Stimulated activated CD4-positive, alpha-beta T cell treated with anti-CD3 and anti-CD28 coated beads, Interleukin-2, amount 100 ng/mL, for 4 hours (primary cell): ENCODE measurements at places on chromosomes 16 and 17.

- DNase-seq = peak; percentile 39
These were observed 824 bp upstream of the MPP2 start for GRCh38 chr17:43907998-43908721.

- no peak for DNase-seq
These were observed 37.0 kb downstream of the STXBP4 start for GRCh38 chr17:55005520-55005919.

DNA sequence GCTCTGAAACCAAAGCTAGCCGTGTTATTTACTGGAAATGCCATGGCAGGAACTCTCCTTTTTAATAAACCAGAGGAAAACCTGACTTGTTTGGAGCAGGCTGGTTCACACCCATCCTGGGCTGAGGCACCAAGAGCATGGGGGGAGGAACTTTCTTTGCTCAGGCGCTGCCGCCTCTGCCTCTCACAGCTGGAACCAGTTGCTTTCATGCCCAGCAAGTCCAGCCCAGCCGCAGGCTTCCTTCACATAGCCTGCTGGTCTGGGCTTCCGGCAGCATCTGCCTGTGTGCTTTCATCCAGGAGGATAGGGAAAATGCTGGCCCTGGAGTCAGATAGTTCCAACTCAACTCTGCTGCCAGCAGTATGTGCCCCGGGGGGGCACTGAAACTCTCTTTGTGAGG, 88.1 kb upstream of the ASIC2 start:
- DNase-seq = no peak

DNA sequence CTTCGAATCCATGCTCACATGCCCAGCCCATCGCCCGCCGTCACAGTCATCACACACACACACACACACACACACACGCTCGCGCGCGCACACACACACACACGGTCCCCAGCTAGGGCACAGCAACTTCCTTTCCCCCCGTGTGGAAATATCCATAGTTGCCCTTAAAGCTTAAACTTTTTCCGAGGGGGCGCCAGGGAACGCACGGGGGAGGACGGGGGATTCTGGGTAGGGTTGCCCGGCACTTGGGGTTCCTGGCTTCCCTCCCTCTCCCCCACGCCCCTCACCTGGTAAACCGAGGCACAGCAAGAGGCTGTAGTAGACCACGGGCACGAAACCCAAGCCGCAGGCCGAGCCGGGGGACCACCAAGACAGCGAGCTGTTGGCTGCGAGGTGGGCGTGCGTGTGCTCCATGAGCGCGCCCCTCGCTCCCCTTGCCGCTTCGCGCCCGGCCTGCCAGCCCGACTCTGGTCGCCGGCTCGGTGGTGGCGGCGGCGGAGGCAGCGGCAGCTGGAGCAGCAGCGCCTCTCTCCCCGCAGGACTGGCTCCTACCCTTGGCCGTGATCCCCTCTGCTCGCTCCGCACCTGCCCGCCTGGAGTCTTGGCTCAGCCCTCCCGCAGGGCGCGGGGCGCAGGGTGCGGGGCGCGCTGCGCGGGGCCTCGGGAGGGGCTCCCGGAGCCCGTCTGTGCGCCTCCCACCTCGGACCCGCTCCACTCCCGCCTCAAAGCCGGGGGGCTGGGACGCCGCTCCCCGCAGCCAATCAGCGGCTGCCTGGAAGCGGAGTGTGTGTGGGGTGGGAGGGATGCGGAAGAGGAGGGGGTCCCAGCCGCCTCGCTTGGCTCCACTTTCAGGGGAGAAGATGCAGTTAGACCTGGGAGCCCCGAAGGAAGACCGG, at the start of gene GPR139:
Gene GPR139 (minus strand): TSS at position 688 of the 896 bp plus-strand sequence. CDS start 274 bp downstream, at position 414.
- DNase-seq = no peak

DNA sequence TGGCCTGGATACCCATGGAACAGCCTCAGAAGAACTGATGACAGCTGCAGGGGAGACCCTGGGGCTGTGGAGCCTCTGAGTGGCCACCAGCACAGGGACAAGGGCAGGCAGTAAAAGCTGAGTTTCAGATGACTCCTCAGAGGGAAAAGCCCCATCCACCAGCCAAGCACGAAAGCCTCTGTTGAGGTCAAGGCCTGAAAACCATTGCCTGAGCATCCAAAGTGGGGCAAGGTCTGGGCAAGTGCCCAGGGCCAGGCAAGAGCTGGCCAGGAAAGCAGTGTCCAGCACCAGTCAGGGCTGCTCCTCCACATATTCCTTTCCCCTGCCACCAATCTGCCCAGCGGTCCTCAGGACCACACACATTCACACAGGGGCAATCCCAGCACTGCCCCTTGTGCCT, 16.4 kb downstream of the ATP6V0D1 start:
- no peak for DNase-seq

DNA sequence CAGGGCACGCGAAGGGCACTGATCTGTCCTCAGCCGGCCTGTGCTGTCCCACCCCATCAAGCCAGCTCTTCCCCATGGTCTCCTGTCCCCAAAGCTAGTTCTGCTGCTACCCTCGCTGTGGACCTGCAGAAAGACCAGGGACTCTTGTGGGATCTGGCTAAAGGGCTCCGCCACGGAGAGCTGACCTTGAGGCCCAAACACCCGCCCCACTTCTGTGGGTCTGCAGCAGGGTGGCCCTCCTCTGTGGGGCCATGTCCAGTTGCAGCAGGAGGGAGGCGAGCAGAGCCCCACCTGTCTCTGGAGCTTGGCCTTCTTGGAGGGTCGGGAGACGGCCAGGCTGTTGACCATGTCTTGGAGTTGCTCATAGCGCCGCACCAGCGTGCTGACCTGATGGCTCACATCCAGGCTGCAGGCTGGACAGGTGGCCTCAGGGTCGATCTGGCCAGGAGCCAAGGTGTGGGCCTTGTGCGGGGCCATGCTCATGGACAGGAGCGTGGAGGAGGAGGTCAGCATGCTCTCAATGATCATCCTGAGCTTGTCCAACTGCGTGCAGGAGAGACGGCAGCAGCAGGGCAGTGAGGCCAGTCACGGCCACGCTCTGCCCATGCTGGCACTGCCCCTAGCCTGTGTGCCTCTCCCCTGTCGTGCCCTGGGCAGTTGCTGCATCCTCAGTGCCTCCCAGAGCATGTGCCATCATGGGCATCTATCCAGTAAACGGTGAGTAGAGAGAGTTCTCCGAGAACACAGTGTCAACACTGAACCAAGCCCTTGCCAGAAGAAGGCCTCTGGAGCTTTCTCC, 16.6 kb downstream of the UBALD2 start:
- DNase-seq = no peak
